ENCODE measurements at places on chromosomes 2 and 18. TPM values are rescaled to one million over a fixed set of nuclear protein-coding genes. Genes with fewer than 3 reads are reported as not detected.
A peak's percentile ranks its signal among the peaks of the same experiment; 100 is the strongest.

The SYT4 gene
- total RNA-seq, result 7.1 TPM

The CABYR gene
- total RNA-seq, result 0.41 TPM

The UGT1A3 gene
- not detected for total RNA-seq

The DCDC2C gene
- not detected for total RNA-seq

The LAMA3 gene
- total RNA-seq, result 5.0 TPM

The GNLY gene
- not detected for total RNA-seq

The MSTN gene
- 0.12 TPM for total RNA-seq

The DAPL1 gene
- total RNA-seq, result not detected

DNA sequence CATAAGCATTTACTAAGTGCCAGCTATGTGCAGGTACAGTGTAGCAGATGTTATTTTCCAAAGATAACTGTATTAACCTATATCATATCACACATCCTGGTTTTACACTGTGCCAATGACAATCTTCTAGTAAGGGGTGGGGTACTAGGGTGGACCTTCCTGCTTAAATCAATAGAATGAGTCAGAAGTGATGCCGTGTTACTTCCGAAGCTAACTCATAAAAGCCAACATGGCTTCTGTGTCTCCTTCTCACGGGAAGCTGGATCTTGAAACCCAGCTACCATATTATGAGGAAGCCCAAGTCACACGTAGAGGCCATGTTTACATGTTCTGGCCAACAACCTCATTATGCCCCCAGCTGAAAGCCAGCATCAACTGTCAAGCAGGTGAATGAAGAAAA is 59.1 kb downstream of the MRPL33 start:
- no peaks in the 10 kb centered on the region for H3K36me3 ChIP-seq
- no peak for DNase-seq
- H3K4me3 ChIP-seq, result no peak overlapping the region
- no peak overlapping the region for H3K27ac ChIP-seq
- no peaks in the 10 kb centered on the region for H3K27me3 ChIP-seq
- no peaks in the 10 kb centered on the region for H3K4me1 ChIP-seq

- no peak overlapping the region for H3K27ac ChIP-seq
- no peaks in the 10 kb centered on the region for H3K4me1 ChIP-seq
- H3K27me3 ChIP-seq, result no peaks in the 10 kb centered on the region
- no peak for DNase-seq
Observed at GRCh38 chr2:214196260-214196659, 214.6 kb upstream of the VWC2L start.

DNA sequence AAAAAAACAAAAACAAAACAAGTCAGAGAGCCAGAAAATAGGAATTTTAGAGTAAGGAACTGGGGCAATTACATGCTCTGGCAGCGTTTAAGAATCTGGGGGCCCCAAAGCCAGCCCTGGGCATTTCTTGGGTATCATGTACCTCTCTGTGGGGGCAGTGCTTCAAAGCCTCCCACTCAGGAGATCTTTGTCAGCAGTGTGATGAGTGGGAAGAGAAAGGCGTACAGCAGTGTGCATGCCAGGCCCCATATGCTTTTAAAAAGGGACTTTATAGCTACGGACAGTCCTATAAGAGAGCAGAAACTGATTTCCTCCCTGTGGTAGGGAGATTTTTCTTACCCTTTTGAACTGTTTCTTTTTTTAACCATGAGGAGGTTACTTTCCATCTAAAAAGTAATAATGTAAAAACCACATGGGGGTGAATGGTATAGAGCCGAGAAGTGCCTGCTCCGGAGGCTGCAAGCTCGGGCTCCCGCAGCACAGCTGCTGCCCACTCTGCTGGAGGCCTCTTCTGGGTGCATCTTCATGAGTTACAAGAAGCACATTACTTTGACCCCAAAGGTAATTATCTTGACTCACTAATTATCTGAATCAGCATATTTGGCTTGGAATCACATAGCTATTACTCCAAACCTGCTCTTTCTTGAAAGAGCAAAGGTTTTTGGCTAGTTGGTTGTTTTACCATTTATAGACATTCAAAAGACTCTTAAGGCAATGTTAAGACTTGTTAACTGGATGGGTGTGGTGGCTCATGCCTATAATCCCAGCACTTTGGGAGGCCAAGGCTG is 46.4 kb downstream of the PROC start:
- H3K4me1 ChIP-seq, result no peaks in the 10 kb centered on the region
- H3K27ac ChIP-seq, result no peak overlapping the region
- no peak overlapping the region for H3K4me3 ChIP-seq
- H3K27me3 ChIP-seq, result no peaks in the 10 kb centered on the region
- DNase-seq, result no peak

DNA sequence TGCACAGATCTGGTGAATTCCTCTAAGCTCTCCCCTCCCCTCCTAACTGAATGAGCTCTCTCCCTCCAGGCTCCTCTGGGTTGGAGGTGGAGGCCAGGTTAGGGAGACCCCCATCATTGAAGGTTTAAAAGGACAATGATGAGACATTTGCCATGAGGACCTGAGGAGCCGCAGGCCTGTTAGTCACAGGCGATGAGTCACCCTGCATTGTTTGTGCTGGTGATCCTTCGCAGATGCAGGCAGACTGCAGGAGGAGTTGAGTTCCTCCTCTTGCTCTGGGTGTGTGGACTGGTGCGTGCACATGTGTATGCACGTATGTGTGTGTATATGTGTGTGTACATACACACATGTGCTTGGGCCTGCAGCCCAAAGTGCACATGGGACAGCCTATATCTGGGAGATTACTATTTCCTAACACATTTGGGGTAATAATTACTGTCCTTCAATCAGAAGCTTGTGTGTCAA is 42.0 kb downstream of the MCFD2 start:
- H3K27ac ChIP-seq, result peak overlapping the region; percentile 38
- H3K4me3 ChIP-seq, result no peak overlapping the region
- H3K4me1 ChIP-seq, result no peaks in the 10 kb centered on the region
- H3K27me3 ChIP-seq, result no peaks in the 10 kb centered on the region

DNA sequence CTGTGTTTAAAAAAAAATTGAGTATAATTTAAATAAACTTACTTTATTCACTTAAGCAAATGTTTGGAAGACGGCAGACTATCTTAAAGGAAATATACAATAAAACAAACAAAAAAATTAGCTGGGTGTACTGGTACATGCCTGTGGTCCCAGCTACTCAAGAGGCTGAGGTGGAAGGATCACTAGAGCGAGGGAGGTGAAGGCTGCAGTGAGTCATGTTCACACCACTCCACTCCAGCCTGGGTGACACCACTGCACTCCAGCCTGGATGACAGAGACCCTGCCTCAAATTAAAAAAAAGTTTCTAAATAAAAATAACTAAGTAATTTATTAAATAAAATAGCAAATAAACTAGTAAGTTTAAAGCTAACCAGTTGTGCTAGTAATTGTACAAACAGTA is 7.5 kb downstream of the PUM2 start:
- no peaks in the 10 kb centered on the region for H3K36me3 ChIP-seq
- peaks cover 53% of the 10 kb centered on the region for H3K4me1 ChIP-seq
- no peaks in the 10 kb centered on the region for H3K27me3 ChIP-seq
- H3K27ac ChIP-seq, result no peak overlapping the region
- no peak for DNase-seq

GRCh38 chr2:9650119-9650821 is 19.5 kb upstream of the YWHAQ start:
- H3K27ac ChIP-seq, result no peak overlapping the region
- H3K27me3 ChIP-seq, result no peaks in the 10 kb centered on the region
- no peaks in the 10 kb centered on the region for H3K4me1 ChIP-seq
- DNase-seq, result no peak

- no peak for DNase-seq
- no peak overlapping the region for H3K4me3 ChIP-seq
- H3K27ac ChIP-seq, result no peak overlapping the region
- H3K4me1 ChIP-seq, result peaks cover 28% of the 10 kb centered on the region
- no peaks in the 10 kb centered on the region for H3K36me3 ChIP-seq
- no peaks in the 10 kb centered on the region for H3K27me3 ChIP-seq
Observed at GRCh38 chr2:46942891-46943626, 27.5 kb upstream of the MCFD2 start.

GRCh38 chr18:11037533-11038240 is 111.7 kb downstream of the PIEZO2 start:
- no peaks in the 10 kb centered on the region for H3K4me1 ChIP-seq
- no peaks in the 10 kb centered on the region for H3K36me3 ChIP-seq
- no peak overlapping the region for H3K27ac ChIP-seq
- DNase-seq, result no peak

GRCh38 chr2:67268797-67269196 is 128.3 kb upstream of the ETAA1 start:
- no peaks in the 10 kb centered on the region for H3K36me3 ChIP-seq
- H3K4me1 ChIP-seq, result no peaks in the 10 kb centered on the region
- DNase-seq, result no peak
- no peaks in the 10 kb centered on the region for H3K27me3 ChIP-seq
- no peak overlapping the region for H3K4me3 ChIP-seq

GRCh38 chr2:232875256-232876121 is 5.4 kb downstream of the SNORC start:
- no peaks in the 10 kb centered on the region for H3K27me3 ChIP-seq
- no peaks in the 10 kb centered on the region for H3K36me3 ChIP-seq
- no peak for DNase-seq
- no peak overlapping the region for H3K27ac ChIP-seq
- H3K4me1 ChIP-seq, result peaks cover 15% of the 10 kb centered on the region

GRCh38 chr2:17571681-17572080 is 31.2 kb downstream of the VSNL1 start:
- H3K4me3 ChIP-seq, result no peak overlapping the region
- no peaks in the 10 kb centered on the region for H3K27me3 ChIP-seq
- DNase-seq, result no peak
- H3K27ac ChIP-seq, result no peak overlapping the region

DNA sequence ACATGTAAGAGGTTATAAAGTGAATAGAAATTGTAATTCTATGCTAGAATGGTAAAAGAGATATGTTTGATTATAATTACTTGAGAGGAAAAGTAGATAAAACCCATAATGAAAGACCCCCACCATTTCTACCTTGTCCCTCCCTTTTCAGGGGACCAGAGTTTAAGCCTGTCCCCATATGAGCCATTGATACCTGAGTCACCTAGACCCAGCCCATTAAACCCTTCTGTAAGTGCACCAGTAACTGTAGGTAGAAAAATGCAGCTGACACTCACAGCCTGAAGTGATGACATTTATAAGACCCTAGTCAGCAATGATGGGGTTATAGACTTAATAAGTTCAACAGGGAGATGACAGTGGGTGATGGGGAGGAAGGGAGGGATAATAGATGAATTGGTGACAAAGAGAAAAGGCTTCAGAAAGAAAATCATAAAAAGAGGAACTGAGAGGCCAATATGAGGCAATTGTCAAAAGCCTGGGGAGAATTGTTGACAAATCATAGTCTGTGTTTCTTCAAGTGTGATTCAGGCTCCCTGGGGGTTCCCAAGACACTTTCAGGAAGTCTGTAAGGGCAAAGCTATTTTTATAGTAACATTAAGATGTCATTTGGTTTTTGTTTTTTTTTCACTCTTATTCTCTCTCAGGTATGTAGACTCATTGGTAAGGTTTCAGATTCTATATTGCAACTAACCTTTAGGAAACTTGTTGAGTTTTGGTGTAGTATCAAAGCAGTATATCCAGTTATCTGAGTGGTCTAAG is 544.2 kb downstream of the SATB2 start:
- H3K4me3 ChIP-seq, result no peak overlapping the region
- no peaks in the 10 kb centered on the region for H3K36me3 ChIP-seq
- DNase-seq, result no peak
- no peak overlapping the region for H3K27ac ChIP-seq

GRCh38 chr2:226410247-226410835 is 389.3 kb downstream of the IRS1 start:
- H3K27me3 ChIP-seq, result no peaks in the 10 kb centered on the region
- no peak overlapping the region for H3K4me3 ChIP-seq

- H3K4me1 ChIP-seq, result no peaks in the 10 kb centered on the region
- no peak overlapping the region for H3K4me3 ChIP-seq
- no peaks in the 10 kb centered on the region for H3K27me3 ChIP-seq
- DNase-seq, result no peak
Observed at GRCh38 chr2:30218338-30218713, 13.0 kb upstream of the LBH start.

DNA sequence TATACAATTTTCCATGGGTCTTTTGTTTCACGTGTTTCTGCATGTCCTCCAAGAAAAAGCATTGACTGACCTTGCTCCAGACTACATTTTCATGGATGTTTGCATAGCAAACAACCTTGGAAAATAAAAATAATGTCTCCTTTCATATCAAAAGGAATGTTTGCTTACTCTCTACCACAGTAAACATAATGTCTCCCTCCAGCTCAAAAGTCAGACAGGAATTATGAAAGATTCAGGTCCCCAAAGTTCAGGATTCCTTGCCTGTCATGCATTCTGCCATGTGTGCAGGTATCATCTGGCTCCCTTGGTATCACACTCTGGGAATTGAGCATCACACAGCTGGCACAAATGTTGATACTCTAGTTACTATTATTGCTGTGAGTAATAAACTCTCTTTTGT is 103.1 kb upstream of the ZC3H15 start:
- no peak overlapping the region for H3K27ac ChIP-seq
- DNase-seq, result no peak
- no peaks in the 10 kb centered on the region for H3K4me1 ChIP-seq
- H3K36me3 ChIP-seq, result no peaks in the 10 kb centered on the region

- H3K27ac ChIP-seq, result no peak overlapping the region
- no peaks in the 10 kb centered on the region for H3K36me3 ChIP-seq
- H3K4me3 ChIP-seq, result no peak overlapping the region
- no peaks in the 10 kb centered on the region for H3K27me3 ChIP-seq
- no peaks in the 10 kb centered on the region for H3K4me1 ChIP-seq
Observed at GRCh38 chr2:70918016-70918415, 17.7 kb upstream of the ATP6V1B1 start.

GRCh38 chr2:173229086-173229485 is 125.6 kb upstream of the CDCA7 start:
- no peaks in the 10 kb centered on the region for H3K27me3 ChIP-seq
- no peak overlapping the region for H3K27ac ChIP-seq
- H3K4me1 ChIP-seq, result no peaks in the 10 kb centered on the region
- no peak for DNase-seq

GRCh38 chr2:39468579-39469451 is 31.7 kb upstream of the MAP4K3 start:
- H3K27ac ChIP-seq, result peak overlapping the region; percentile 41
- peaks cover 38% of the 10 kb centered on the region for H3K4me1 ChIP-seq
- H3K4me3 ChIP-seq, result no peak overlapping the region

Measured in right atrium auricular region (tissue), 2 donors.